ENCODE measurements at places on chromosomes 4 and X.

GRCh38 chr4:86965019-86965976 lies 30.5 kb downstream of the AFF1 start:
- DNase-seq: no peak

- no peak for DNase-seq
Measured at GRCh38 chrX:22634083-22634482, 361.4 kb downstream of the CBLL2 start.

GRCh38 chrX:13721819-13722519 lies 12.5 kb downstream of the TRAPPC2 start:
- DNase-seq: no peak

GRCh38 chr4:5759236-5760075 lies 48.5 kb downstream of the EVC start:
- DNase-seq: no peak

DNA sequence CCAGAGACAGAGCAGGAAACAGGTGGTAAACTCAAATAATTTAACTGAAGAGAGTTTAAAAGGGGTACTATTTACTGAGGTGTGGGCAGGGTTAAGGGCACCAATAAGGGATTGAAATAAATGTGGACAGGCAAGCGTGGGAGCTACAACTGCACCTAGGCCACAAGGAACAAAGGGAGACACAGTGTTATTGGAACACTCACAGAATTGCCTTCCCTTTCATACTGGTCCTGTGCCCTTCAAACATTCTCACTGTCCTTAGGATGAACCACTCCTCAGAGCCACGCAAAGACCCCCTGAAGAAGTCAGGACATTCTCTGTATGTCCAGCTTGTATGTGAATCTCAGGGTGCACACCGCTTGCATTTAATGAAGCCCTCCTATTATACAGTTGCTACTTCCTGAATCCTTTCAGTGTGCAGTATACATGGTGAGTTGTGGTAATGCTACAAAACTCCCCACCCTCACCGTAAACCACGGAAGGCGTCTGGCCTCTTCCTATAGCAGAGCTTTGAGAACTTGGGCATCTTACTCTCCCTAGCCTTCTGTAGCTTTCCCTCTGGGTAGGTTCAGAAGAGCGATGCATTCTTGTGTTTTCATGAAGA lies 9.6 kb upstream of the MRPL1 start:
- DNase-seq: no peak

DNA sequence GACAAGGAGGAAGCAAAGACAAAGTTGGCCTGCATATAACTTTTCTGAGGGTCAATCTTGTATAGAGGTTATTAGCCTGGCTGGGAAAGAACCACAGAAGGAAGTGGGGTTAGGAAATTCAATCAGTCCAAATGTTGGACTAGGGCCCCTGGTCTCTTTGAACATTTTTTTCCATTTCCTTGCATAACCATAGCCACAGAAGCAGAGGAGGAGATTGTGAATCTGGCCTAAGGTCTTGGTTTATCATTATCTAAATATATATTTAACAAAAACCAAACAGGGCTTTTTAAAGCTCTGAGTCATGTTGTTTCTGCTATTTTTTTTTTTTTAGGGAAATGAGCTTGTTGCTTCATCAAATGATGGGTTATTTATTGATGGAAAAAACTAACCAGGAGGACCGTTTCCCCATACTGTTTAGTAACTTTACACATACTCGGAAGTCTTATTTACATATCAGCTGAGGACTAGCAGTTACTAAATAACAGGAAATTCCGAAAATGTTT lies 97.7 kb upstream of the ACSL4 start:
- DNase-seq: no peak

DNA sequence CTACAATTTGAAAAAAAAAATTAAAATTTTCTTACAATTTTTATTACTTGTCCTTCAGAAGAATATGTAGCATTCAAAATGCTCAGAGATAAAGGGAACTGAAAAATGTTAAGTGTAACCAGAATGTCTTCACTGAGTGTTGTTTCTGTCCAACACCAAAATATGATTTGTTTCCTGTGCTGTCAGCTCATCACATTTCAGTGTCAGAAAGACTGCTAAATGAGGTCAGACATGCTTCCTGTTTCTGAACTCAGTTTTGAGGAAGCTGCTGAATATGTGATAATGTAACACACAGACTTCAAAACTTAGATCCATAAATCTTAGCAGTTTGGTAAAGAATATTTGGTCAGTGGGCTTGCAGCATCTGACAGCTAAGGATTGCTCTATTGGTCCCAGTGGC lies 1849.7 kb downstream of the PCDH7 start:
- DNase-seq: no peak

- DNase-seq: peak; percentile 59
Measured at GRCh38 chr4:2886622-2887021, 43.0 kb downstream of the ADD1 start.

DNA sequence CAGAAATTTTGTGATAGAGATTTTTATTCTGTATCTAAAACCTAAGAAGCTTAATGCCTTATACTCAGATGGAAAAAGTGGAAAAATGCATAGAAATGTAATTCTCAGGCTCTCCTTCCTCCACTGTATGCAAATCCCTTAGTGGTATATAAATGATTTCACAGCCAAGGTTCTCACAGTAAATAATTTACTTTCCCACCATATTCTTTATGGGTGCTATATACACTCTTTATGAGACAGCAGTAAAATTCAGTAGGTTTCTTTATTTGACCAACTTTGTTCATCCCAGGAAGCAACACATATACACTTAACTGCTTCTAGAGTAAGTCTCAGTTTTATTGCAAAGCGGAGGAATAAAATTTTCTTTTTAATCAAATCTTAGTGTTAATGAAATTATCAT lies 1399.7 kb downstream of the PCDH7 start:
- DNase-seq: no peak

DNA sequence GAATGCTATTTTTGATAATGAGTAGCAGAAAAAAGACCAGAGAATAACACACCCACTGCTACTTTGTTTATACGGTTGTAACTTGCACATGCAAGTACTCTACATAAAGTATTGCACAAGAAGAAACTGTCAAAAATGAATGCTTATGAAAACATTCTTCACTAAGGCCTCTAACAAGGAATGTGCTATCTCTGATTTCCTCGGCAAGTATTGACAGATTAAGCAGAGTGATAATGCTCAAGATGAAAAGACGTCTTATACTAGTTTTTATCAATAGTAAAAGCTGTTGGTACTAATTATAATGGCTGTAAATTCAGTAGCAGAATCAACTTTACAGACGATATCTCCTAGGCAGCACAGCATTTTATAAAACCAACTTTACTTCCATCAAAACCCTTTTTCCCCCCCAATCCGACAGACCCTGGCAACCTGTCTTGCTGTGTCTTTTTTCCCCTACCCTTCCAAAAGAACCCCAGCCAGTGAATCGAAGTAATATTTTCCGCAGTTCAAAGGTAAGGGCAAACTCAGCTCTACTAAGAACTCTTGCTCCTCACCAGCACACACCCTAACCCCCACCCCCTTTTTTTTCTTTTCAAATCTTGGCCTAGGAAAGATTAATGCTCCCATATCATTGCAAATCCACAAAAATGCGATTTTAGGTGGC lies 1.5 kb downstream of the FRYL start:
- DNase-seq: no peak

DNA sequence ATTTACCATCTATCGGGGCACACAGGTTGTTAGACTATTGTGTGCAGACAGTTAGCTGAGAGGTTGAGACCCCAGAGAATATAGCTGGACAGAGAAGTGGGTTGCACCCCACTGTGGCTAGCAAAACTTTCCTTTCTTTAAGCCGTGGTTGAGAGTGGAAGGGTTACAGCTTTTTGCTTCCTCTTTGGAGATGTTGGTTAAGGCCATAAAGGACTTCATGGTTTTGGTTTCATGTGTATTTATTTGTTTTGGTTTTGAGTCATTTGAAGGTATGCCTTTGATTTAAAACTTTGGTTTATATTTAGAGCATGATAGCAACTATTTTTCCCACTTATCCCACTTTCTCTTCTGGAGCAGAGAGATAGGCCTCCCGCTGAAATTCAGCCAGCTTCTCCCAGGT lies 274.3 kb upstream of the IL1RAPL1 start:
- no peak for DNase-seq

- no peak for DNase-seq
Measured at GRCh38 chr4:80393246-80393969, 57.9 kb downstream of the CFAP299 start.

- DNase-seq: no peak
Measured at GRCh38 chr4:175930471-175930870, 118.4 kb upstream of the GPM6A start.

DNA sequence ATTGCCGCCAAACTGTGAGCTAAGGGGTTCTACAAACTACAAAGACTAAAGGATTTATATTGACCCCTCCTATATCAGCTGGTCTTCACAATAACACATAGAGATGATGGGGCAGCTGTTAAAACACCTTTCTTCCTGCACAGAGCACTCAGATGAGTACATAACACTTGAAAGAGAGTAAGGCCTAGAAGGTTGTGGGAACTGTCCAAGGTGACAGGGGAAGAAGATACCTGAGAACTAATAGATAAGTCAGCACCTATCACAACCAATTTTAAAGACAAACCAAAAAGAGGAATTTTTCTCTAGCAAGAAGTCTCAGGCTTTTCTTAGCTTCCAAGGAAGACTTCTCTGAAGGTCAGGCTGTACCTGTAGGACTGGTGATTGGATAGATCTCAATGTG lies 19.1 kb upstream of the CXCL6 start:
- DNase-seq: no peak

DNA sequence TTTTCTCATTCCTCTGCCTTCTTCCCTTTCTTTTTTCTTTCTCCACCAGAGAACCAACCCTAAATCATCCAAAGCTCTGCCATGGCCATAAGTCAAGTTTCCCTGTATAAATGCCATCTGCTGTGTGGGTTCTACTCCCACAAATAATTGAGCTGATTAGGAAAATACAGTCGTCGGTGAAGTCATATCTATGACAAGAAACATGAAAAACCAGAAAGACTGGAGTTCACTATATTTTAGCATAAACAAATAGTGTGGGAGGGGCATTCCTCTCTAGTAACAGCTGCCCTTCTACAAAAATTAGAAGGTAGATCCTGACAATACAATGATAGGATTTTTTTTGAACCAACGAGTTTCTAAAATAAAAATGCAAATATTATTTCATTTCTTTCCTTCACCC lies 48.8 kb downstream of the SPOCK3 start:
- DNase-seq: no peak

GRCh38 chr4:89483833-89484232 lies 176.2 kb upstream of the GPRIN3 start:
- DNase-seq: no peak

GRCh38 chr4:139603576-139604410 lies 47.8 kb upstream of the SETD7 start:
- no peak for DNase-seq

DNA sequence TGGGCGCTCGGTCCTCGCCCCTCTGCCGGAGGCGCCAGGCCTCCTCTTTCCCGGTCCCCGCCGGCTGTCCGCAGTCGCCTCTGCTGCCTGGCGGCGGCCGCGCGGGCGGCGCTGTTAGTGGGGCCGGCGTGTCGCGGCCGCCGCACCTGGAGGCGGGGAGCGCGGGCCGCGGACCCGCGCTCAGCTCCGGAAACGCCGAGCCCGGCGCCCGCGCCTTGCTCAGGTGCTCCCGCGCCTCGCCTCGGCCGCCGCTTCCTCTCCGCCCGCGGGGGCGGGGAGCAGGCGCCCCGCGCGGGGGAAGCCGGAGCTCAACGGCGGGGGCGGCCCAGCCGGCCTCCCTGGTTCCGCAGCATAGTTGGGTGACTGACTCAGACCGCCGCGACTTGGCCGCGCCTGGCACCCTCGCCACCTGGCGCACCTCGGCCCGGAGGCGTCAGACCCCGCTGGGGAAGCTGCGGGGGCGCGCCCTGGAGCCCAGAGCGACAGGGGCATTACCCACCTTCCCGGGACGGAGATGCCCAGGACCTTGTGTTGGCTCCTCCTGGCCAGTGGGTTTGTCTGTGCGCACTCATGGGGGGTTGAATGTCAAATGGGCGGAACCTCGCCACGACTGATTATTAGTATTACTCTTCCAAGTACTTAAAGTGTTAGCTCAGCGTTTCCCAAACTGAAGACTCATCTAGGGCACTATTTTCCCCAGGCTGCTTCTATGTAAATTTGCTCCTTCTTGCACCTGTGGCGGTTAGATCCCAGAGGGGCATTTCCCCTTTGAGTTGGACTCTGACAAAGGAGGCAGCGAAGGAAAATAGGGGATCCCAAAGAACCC lies at the start of gene ARAP2:
TSS of gene ARAP2 (minus strand) at position 258 of the 826 bp plus-strand sequence. CDS start 15,028 bp downstream, outside the sequence.
- peak; percentile 57 for DNase-seq

- no peak for DNase-seq
Measured at GRCh38 chrX:63525491-63525890, 174.4 kb upstream of the SPIN4 start.

- no peak for DNase-seq
Measured at GRCh38 chr4:139200506-139200905, 23.5 kb upstream of the ELF2 start.

DNA sequence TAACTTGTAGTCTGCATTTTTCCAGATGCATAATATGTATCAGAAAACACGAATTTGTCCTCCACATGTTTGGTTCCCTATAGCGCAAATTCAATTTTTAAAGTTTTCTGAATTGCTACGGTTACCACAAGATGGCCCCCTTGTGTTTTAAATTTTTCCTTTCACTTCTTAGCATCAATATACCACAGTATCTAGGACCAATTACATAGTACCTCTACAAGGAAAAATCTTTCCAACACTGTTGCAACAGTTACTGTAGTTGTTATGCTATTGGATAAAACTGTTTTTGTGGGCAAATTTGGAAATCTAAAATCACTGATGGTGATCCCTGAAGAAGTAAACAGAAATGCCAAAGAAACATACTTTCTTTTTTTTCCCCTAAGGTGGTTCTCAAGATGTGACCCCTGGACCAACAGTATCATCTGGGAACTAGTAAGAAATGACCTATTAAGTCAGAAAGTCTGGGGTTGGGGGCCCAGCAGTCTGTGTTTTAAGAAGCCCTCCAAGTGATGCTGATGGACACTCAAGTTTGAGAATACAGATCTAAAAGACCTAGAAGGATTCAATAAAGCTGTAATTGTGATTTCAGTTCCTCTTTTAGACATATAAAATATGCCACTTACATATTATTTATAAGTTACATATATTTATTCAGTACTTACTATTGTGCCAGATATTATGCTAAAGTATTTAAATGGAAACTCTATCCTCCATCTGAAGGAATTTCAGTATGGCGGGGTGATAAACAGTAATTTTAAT lies 3.1 kb downstream of the ZGRF1 start:
- no peak for DNase-seq

DNA sequence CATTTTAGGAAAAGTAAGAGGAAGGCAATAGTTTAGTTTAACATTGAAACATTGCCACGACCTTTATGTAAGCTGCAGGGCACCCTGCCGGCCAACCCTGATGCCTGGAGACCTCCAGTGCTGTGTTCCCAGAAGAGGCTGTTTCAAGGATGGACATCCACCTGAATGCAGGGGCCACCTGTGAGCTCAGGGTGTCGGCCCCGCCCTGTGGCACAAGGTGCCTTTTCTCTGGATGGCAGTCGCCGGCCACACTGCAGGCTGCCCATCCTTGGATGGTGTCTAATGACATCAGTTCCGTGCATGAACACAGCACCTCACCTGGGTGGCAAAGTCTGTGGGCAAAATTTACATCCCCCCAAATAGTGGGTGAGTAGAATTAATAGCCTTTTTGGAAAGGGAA lies 180.0 kb downstream of the AFAP1 start:
- no peak for DNase-seq
